ENCODE measurements at places on chromosomes 7 and 10.

DNA sequence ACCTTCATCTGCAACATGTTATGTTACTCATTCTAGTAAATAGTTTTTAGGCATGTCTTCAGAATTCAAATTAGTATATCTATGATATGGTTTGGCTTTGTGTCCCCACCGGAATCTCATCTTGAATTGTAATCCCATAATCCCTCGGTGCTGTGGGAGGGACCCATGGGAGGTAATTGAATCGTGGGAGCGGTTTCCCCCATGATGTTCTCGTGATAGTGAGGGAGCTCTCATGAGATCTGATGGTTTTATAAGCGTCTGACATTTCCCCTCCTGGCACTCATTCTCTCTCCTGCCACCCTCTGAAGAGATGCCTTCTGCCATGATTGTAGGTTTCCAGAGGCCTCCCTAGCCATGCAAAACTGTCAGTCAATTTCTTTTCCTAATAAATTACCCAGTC is 20.4 kb upstream of the GPR37 start:
- no peak for DNase-seq

GRCh38 chr7:114943530-114943929 is 21.6 kb downstream of the MDFIC start:
- no peak for DNase-seq

GRCh38 chr10:23656735-23657134 is 217.9 kb downstream of the OTUD1 start:
- DNase-seq = peak; percentile 81

- DNase-seq = no peak
Observed at GRCh38 chr7:121032645-121033460, 44.3 kb downstream of the CPED1 start.

DNA sequence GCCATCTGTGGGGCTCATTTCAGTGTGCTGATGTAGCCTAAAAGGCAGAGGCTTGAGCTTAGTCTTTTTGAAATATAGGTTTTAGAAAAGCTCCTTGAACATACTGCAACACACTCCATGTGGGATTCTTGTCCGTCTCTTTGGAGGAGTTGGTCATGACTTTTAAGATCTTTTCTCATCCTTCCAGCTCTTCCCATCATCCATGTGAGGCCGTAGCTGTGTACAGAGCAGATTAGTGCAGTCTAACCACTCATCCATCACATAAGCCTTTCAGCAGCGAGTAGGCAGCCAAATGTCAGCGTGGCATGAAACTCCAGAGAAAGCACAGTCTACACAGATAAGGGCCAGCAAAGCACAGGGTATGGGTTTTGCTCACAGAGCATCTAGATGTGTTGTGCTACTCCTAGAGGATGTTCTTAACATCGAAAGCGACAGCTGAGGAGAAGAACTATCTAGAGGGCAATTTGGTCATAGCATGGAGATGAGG is 28.1 kb upstream of the NPVF start:
- DNase-seq = no peak

DNA sequence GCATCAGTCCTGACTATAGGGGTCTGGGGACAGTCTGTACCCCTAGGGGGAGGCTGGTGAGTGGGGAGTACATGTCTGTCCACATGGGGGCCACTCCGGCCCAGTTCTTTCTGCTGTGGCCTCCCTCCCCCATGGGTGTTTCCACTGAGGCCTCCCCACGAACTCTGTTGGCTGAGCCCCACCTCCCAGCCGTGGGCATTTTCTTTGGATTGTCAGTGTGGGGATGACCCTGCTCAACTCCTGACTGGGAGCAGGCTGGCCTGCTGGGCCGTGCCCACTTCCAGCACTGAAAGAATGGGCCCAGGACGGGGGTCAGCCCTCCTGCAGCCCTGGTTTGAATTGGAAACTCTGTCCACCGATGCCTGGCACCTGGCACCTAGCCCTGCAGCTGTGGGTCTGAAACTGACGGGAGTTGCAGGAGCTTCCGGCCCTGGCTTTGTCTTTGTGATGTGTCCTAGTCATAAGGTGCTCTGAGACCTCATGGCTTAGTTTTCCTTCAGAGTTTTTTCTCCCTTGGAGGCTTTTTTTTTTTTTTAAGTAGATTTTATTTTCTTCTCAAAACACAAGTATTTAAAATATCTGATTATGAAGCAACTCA is 46.5 kb downstream of the LHPP start:
- no peak for DNase-seq

DNA sequence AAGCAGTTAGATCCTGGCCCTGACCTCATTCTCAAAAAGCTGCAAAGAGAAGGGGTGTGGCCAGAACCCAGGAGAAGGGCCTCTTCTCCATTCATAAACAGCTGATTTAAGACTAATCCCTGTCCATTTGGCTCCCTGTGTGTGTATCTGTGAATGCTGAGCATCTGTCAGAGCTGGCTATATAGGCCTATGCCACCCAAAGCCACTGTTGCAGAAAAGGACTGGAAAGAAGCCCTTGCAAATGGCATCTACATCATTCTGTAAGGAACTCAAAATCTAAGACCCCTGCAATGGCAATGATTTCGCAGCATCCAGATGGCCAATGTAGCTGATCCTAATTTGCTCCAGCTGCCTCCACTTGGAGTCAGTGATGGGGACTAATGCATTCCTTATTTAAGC is 384.5 kb downstream of the KCNMA1 start:
- DNase-seq = no peak

- DNase-seq = no peak
Observed at GRCh38 chr7:26789481-26790184, 74.8 kb downstream of the SKAP2 start.

GRCh38 chr7:36092221-36092771 is 60.8 kb upstream of the EEPD1 start:
- no peak for DNase-seq

DNA sequence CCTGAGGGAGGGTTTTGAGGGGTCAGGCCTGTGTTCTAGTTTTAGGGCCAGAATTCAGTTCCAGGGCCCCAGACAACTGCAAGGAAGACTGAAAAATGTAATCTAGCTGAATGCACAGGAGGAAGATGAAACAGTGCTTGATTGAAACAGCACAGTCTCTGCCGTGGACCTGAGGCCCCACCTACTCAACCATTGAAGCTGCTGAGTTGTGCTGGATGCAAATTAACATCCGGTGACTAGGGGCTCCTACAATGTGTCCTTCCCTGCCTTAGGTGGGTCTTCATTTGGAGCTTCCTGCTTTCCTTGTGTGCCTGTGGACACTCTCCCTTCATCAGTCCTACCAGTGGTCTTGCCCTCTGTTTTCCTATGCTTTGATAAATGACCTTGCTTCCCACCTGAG is 5.7 kb downstream of the GLRX3 start:
- no peak for DNase-seq

DNA sequence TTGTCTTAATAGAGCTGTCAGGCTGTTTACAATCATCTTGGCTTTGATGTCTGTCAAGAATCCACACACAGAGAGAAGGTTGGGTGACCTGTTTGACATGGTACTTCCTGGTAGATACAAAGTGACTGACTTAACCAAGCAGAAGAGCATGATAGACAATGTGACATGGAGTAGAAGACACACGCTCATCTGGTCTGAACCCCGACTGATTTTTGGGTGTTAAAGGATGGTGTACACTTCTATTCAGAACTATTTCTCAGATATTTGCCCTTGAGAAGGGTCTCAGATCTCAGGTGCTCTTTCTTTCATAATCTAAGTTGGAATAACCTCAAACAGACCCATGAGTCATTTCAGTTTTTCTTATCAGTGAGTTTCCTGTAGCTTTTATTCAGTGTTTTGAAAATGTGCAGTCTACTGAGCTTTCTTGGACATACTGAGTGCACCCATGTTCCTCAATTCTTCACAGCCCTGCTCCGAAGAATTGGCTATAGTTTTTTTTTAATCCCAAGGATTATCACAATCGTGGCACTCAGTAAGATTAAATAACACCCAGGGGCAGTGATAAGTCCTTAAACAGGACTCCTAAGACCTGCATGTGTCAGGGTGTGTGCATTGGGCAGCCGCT is 46.4 kb upstream of the NXPH1 start:
- no peak for DNase-seq

DNA sequence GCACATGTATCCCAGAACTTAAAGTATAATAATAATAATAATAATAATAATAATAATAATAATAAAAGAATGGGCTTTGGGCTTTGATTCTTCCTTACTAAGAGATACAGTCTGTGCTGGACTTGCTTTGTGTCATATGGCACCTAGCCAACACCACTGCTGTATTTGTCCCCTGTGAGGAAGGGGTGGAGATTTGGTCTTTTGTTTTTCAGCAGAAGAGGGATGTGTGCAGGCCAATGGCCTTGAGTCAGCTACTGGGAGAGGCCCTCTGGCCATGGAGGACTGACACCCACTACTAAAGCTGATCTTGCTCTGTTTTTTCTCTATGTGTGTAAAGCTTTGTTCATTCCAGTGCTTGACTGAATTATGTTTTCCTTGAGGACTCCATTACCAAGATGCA is 573.0 kb upstream of the PCDH15 start:
- no peak for DNase-seq

DNA sequence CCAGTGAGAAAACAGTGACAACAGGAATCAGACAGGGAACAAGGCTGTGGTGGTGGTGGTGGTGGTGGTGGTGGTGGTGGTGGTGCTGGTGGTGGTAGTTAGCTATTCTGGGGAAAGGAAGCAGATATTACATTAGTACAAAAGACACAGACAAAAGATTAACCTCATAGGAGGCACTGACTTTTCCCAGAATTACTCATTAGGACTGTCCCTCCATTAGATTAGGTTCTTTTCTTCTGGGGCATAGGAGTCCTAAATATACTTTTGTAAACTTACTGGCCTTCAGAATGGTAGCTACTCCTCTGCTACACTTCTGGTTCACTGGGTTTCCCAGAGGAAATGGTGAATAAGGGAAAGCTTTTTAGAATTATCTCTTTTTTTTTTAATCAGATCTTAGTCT is 156.6 kb upstream of the SEMA3D start:
- no peak for DNase-seq

- no peak for DNase-seq
Observed at GRCh38 chr7:20351901-20352300, 21.2 kb downstream of the ITGB8 start.

- no peak for DNase-seq
Observed at GRCh38 chr7:94453898-94454297, 55.7 kb upstream of the CASD1 start.

- peak; percentile 9 for DNase-seq
Observed at GRCh38 chr7:127158659-127159058, 94.1 kb downstream of the GRM8 start.

DNA sequence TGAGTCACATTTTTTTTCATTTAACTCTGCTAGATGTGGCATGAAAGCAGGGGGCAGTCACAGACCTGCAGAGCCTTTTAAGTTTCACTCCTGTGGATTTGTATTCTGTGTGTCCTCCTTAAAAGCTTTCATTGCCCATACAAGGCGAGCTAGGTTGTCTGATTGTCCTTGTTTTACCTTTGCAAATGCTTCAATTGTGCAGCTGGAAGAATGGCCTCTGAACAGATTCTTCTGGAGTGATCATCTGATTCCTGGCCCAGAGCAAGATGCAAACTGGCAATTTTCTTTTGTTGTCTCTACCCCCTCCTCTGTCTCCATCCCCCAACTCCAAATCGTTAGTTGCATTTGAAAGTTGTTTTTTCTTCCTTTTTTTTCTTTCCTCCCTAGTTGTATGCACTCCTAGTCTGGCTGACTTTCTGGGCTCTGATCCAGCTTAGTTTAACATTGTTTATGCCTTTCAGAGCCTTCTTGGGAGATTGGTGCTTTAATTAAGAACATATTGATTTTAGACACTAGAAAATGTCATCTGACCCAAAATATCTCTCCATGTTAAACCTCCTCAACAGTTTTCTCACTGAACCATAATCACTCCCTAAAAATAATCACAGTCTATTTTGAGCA is 150.2 kb downstream of the REEP3 start:
- DNase-seq = no peak

DNA sequence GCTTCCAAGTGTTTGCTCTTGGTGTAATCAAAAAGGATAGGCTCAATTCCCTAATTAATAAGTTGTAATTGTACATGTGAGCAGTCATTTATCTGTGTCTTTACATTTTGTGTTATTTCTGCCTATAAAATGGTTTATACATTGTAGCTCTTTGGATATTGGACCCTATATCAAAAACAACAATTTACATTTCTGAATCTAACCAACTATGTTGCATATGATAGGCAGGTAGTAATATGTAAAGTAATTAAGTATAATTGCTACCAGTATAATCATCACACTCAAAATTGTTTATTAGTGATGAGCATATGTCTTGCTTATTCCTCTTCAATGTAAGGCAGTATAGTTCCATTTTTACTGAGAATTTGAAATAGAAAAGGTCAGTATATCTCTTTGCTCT is 13.8 kb downstream of the AKR1C1 start:
- DNase-seq = no peak

DNA sequence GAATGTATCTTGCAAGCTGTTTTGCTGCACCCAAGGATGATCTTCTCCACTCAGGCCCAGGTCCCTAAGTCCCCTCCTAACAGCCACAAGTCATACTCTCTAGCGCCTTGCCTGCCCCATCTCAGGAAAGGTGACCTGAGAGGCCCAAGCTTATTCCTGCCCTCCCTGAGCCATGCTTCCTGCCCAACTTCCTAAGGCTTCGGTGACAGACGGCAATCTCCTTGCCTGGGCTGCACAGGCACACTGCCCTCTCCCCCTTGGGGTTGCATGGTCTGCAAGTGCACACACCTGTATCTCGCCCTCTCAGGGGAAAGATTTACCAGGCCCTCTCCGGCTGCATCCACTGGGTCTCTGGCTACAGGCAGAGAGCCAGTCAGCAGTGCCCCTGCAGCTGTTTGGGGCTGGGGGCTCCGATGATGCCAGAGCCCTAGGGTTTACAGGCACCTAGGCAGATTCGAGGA is 771 bp upstream of the ADIRF start:
- no peak for DNase-seq

DNA sequence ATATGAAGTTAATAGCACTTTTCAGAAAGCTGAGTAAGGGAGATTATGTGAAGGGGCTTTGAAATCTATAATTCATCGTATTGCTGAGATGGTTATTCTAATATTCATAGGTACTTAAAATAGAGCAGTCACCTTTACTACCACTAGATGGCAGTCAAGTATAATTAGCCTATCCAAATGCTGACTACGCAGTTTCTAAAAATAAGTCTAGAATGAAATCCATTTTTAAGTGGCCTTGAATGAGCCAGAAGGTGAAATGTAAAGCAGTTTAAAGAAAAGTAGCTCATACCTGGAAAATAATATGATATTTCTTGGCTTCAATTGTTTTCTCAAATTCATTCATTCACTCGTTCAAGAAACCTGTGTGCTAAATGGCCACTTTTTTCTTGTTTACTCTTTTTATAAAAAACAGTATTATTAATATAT is 1277.1 kb downstream of the GATA3 start:
- DNase-seq = peak; percentile 95

Measured in Kasumi-1 (cell line).